NCI-H2081 (cell line): ENCODE measurements at places on chromosomes 7 and 10.

- DNase-seq, result no peak
Observed at GRCh38 chr7:126302639-126303038, 950.1 kb downstream of the GRM8 start.

DNA sequence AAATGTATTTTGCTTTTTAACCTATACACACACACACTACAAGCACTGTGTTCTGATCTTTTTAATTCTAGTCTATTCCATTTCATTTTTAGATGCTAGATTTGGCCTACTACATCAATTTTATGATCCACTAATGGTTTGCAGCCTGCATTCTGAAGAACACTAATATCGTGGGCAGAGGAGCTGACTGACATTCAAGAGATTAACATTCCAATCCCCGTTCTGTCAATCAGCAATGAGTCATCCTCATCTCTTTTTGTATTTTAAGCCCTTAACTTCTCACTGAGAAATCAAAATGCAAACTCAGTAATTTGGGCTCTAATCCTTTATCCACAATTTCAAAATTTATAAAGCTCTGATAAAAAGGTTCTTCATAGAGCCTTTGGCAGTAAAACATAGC, 47.1 kb upstream of the GAD2 start:
- DNase-seq, result no peak

- peak; percentile 49 for DNase-seq
Observed at GRCh38 chr7:44265728-44266127, 59.7 kb downstream of the CAMK2B start.

GRCh38 chr10:31262672-31263071, 56.3 kb upstream of the ZEB1 start:
- no peak for DNase-seq

DNA sequence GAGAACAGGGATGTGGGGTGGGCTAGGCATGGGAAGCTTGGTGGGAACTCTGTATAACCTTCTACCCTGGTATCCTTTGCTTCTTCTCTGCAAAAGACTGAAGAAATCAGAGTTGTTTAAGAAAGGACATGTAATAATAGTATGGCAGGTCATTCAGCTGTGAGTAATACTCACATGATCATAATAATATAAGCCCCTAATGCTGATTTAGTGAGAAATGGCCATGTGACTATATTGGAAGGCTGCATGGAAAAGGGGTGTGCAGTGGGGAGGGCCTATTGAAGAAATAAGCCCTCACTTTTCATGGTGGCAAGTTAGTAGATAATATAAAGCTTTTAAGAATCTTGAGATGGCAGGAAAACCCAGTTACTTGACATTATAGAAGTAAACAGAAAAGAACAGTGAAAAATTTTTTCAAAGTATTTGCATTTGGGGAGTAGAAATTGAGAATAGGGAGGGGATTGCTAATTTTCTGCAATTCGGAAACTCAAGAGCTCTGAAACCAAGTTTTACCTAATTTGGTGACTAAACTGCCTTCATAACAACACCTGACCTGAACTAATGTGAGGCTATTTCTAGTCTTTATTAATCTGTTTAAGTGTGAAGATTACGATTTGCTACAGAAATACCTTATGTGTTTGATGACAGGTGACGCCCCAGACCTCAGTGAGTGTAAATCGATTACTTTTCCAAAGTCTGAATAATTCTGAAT, 44.4 kb downstream of the ATXN7L1 start:
- no peak for DNase-seq

DNA sequence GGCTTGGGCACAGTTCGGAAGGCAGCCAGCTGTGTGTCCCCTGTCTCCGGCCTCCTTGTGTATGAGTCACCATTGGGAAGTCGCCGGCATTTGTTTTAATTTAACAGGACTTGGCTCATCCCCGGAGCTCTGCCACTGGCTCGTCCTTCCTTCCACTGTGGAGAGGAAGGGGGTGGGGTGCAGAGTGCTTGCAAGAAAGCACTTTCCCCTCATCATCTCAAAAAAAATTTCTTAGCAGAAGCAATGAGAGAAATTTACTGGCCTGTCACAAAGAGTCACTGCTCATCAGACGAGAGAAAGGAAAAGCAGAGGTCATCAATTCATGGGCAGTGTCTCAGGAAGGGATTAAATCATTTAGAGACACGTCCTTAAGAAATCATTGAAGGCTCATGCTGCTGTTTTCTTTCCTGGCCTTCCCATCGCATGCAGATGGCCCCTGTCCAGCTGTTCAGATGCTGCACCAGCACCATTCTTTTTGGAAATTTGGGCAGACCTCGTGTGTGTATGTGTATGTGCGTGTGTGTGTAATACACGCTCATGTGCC, 93.3 kb downstream of the BMS1 start:
- DNase-seq, result no peak
